ENCODE measurements at places on chromosomes 1 and 21.

- no peak for DNase-seq
These were observed 220.3 kb upstream of the TNR start for GRCh38 chr1:175963740-175964139.

DNA sequence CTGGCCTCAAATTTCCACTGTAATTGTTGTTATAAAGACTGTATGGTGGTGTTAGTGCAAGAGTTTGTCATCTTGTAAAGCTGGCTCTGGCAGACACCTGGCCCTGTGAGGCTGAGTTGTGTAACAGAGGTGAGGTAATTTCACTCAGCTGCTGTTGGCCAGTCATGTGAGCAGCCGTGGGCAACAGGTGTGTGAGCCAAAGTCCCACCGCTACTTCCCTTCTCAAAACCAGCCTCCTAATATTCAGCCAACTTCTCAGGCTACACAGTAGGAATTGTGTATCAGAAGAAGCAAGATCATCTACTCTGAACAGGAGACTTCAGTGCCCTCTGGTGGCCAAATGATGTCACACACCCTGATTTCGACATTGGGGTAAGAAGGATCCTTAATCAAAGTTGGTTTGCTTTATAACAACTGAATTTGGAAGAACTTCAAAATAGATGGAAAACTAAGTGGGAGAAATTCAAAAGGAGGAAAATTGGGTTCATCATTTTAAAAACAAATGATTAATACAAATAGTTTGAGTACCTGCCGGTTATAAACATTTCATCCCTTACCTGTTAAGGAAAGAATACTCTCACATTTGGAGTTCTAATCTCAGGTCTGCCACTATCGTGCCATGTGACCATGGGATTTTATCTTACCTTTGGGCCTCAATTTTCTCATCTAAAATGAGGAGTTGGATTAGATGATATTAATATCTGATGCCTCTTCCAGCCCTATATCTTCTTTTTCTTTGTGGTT lies 2.6 kb upstream of the CREG1 start:
- DNase-seq: peak; percentile 51

DNA sequence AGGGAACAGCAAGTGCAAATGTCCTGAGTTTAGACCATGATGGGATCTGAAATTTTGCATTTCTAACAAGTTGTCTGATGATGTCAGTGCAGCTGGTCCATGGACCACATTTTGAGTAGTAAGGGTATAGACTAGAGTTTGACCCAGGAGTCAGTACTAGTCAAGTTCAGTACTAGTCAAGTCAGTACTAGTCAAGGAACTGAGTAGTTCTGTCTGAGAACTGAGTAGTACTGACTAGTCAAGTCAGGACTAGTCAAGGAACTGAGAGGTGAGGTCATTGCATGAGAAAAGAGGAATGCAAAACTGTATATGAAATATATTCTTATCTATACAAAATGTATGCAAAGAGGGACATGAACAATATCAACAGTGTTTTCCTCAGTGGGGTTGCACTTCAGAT lies 34.1 kb downstream of the TSEN15 start:
- DNase-seq: no peak

DNA sequence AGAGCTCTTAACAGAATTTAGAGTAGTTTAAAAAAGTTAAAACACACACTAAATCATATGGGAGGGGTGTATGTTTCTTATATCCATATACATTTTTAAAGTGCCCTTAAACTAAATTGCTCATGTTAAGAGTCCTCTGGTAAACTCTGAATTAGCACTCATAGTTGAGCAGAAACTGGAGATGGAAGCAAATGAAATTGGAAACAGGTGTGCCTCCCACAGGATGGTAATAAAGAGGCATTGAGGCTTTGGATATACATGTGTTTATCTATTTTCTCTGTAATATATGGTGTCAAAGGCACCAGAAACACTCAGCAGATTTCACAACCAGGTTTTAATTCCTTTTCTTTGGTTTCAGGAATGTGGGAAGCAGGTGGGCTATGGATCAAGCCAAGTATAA lies 188.6 kb downstream of the HS2ST1 start:
- no peak for DNase-seq

DNA sequence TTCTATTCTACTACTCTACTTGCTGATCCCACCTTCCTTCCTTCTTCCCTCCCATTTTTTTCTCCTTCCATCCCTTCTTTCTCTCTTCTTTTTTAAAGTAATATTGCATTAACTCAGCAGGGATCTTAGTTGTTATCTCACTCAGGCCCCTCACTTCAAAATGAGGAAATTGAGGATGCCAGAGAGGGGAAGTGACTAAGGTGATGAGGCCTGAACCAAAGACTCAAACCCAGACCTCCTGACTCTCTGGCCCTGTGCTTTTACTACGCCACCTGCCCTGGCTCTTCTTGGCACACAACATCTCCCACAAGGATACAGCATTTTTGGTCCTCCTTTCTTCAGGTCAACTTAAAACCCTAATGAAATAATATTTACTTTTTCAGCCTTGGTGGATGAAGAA lies 151.7 kb upstream of the ZNF648 start:
- DNase-seq: no peak

DNA sequence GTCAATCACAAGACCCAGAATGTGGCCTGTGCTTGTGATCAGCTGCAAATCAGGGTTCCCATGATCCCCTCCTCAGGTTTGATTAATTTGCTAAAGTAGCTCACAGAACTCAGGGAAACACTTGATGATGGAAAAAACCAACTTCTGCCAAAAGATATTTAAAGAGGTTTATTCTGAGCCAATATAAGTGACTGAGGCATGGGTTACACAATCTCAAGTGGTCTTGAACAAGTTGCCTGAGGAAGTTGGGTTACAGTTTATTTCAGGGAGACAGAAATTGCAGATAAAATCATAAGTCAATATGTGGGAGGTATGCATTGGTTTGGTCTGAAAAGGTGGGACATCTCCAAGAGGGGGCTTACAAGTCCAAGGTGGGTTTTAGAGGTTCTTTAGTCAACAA lies 243.1 kb downstream of the S1PR1 start:
- DNase-seq: no peak

DNA sequence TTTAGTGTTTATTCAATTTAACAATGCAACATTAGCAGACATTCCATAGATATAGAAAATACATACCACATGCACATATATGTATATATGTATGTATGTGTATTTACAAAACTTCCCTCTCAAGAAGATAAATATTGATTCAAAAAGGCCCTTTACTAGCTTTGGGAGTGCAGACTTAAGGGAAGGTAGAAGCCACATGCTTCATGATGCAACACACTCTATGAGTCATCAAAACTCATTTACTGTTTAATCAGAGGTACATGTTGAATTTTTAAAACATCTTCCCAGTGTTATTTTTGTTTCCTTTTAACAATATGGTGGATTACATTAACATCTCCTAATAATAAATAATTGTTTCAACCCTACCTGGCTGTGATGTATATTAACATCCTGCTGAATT lies 61.4 kb upstream of the KIRREL1 start:
- DNase-seq: no peak

- no peak for DNase-seq
These were observed 107.2 kb downstream of the RABGAP1L start for GRCh38 chr1:174266476-174266875.

DNA sequence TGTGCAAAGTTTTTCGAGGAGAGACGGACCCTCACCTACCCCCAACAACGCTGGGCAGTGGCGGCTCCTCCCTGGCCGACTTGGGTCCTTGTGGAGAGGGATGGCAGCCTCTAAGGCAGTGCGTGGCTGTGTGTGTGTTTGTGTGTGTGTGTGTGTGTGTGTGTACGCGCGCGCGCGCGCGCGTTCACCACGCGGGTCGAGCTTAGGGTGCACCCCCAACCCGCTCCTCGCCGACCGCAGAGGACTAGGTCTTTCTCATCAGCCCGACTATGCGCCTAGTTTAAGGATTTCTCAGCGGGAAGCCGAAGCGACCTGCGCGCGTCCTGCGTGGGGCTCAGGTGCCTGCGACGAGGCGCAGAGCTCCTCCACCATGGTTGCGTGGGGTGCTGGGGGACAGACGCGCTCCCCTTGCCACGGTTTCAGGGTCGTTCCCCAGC lies 940 bp downstream of the SOX13 start:
- DNase-seq: no peak

GRCh38 chr21:43703035-43703880 lies 15.7 kb upstream of the PDXK start:
- DNase-seq: no peak

DNA sequence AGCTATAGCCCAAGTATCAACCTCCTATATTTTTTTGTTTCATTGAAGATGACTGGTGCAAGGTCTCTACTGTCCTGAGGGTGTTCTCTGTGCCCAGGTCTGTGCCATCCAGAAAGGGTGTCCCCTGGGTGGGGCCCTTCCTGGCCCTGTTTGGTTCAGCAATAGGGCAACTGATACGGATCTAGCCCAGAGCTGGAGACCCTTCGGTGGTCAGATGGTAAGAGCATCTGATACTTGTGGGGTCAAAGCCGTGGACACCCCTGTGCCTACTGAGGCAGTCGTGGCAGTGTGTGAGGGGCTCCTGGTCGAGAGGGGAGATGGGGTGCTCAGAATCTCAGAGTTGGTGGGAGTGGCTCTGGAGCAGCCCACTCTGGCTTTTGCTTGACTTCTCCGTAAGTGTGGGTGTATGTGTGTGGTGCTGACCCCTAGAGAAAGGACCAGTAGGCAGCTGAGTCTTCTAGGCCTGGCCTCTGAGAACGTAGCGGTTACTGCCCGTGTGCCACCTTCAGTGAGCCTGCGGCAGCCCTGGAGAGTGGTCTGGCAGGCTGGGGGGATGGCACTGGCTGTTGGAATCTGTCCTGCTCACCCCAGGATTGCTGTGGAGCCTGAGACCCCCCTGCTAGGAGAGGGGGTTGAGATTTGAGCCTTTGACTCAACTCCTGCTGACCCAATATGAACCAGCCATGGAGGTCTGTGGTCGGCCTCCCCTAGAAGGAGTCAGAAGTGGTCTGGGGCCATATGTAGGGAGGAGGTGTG lies 2.7 kb downstream of the AMPD2 start:
- DNase-seq: no peak

DNA sequence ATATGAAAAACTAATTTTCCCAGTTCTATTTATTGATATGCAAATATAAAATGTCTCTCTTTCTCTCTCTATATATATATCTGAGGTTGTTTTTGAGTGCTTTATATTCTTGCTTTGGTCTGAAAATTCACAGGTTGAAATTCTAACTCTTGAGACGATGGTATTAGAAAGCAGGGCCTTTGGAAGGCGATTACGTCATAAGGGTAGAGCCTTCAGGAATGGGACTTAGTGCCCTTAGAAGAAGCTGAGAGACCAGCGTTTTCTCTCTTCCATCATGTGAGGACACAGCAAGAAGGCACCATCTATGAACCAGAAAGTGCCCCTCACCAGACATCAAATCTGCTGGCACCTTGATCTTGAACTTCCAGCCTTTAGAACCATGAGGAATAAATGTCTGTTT lies 57.4 kb upstream of the PAXBP1 start:
- DNase-seq: no peak

GRCh38 chr1:33295023-33295422 lies 25.9 kb downstream of the A3GALT2 start:
- no peak for DNase-seq

GRCh38 chr21:34548781-34549376 lies 36.9 kb upstream of the KCNE1 start:
- no peak for DNase-seq

DNA sequence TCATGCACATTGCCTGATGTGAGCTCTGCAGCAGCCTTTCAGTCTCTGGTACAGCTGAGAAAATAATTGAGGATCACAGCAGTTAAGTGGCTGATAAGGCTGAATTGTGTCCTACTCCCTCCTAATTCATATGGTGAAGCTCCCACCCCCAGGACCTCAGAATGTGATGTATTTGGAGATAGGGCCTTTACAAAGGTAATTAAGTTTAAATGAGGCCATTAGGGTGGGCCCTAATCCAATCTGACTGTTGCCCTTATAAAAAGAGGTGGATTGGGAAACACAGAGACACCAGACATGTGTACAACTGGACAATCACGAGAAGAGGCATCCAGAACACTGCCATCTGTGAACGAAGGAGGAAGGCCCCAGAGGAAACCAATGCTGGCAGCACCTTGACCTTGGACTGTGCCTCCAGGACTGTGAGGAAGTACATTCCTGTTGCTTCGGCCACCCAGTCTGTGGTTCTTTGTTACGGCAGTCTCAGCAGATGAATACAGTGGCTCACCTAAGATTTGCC lies 148.1 kb downstream of the TRABD2B start:
- DNase-seq: no peak

DNA sequence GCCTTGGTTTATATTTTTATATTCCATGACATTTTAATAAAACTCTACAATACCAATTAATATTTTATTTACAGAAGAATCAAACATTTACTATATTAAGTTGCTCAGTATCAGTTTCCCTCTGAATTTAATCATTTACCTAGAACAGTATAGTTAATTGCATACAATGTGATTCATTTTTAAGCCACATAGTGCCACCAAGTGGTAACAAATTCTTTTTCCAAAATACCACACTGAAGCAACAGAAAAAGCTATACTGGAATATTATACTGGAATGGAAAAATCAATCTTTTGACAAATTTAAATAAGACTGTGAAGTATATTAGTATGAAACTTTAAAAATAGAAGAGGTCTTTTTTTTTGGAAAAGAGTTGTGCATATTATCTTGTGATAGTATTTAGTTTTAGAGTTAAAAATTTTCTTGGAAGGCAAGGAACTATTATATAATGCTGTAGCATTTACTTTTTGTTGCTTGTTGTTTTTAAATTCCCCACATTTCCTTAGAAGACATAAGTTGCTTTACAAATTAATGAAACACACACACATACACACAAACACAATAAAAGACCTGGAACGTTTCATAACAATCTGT lies 57.3 kb downstream of the ZNF644 start:
- no peak for DNase-seq

GRCh38 chr1:198498103-198498385 lies 42.4 kb downstream of the ATP6V1G3 start:
- no peak for DNase-seq

- no peak for DNase-seq
These were observed 74.9 kb downstream of the OLFML3 start for GRCh38 chr1:114054148-114054547.

DNA sequence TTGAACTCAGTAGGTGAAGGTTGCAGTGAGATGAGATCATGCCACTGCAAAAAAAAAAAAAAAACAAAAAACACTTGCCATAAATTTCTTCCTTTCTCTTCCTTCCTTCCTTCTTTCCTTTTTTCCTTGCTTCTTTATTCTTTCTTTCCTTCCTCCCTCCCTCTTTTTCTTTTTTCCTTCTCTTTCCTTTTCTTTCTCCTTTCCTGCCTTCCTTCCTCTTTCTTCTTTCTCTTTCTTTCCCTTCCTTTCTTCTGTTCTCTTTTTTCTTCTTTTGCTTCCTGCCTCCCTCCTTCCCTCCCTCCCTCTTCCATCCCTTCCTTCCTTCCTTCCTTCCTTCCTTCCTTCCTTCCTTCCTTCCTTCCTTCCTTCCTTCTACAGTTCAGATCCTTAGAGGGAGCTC lies 71.2 kb downstream of the LYPLAL1 start:
- no peak for DNase-seq

DNA sequence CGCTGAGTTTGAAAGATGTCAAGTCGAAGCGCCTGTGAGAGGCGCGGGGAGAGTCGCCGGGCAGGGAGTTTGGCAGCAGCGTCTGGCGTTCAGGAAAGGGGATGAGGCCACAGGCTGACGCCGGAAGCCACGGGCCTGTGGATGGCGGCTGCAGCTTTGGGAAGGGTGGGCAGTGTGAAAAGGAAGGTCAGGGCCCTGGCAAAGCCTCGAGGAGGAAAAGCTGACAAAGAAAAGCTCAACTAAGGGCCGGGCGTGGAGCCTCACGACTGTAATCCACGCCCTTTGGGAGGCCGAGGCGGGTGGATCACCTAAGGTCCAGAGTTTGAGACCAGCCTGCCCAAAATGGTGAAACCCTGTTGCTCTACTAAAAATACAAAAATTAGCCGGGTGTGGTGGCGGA lies 25.2 kb upstream of the COX20 start:
- no peak for DNase-seq

Measured in activated CD8-positive, alpha-beta memory T cell treated with anti-CD3 and anti-CD28 coated beads for 4 hours (primary cell).